ENCODE measurements at places on chromosomes 5 and 9.

GRCh38 chr5:134846641-134846960 is 833 bp downstream of the C5orf24 start:
- no peak for DNase-seq

GRCh38 chr5:55520117-55520839 is 14.5 kb downstream of the PLPP1 start:
- no peak for DNase-seq

DNA sequence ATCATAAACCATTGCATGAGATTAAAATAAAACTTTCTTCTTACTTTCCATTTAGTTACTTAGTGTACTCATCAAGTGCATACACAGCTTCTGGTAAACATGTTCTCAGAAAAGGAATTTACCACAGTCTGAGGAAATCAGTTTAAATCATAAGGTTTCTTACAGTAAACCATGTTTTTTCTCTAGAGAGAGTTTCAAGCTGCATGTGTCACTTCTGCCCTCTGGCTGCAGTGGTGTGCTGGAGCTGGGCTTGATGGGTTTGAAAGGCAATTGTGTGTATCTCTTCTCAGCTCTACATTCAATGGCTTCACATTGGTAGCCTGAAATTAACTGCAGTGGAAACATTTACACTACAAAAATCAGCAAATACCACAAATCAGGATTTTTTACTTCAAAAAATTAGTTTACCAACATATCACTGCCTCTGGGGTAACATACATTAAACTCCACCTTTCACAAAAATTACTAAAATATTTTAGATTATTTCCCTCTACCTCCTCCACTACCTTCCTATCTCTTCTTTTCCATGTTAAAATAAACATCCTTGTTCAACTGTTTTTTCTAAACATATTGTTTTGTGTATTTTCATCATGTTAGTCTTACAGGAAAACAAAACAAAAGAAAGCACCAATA is 414.3 kb downstream of the ANXA1 start:
- no peak for DNase-seq

DNA sequence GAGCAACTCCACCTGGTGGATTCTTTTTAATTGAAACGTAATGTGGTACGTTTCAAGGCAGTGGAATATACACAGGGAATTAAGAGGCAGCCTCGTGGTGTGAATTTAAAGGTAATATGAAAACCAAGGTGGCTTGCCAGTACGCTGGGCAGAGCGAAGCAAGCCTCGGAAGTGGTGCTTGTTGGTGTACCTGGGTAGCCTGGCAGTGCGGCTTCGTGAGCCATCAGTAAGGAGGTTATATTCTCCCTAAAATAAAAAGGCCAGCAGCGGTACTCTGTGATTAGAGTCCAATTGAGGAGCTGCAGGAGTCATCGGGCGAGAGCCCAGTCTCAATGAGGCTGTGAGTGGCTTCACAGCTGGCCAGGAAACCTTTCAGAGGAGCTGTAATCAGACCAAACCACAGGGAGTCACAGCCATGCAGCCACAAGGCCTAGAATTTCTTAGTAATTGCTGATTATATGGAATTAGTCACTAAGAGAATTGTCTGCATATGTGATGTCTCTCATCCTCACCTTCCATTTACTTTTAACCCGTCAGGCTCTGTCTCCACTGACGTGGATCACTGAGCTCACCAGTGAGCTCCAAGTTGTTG is 57.7 kb downstream of the DCP2 start:
- DNase-seq = no peak

GRCh38 chr5:78334811-78335210 is 25.6 kb upstream of the SCAMP1 start:
- no peak for DNase-seq

DNA sequence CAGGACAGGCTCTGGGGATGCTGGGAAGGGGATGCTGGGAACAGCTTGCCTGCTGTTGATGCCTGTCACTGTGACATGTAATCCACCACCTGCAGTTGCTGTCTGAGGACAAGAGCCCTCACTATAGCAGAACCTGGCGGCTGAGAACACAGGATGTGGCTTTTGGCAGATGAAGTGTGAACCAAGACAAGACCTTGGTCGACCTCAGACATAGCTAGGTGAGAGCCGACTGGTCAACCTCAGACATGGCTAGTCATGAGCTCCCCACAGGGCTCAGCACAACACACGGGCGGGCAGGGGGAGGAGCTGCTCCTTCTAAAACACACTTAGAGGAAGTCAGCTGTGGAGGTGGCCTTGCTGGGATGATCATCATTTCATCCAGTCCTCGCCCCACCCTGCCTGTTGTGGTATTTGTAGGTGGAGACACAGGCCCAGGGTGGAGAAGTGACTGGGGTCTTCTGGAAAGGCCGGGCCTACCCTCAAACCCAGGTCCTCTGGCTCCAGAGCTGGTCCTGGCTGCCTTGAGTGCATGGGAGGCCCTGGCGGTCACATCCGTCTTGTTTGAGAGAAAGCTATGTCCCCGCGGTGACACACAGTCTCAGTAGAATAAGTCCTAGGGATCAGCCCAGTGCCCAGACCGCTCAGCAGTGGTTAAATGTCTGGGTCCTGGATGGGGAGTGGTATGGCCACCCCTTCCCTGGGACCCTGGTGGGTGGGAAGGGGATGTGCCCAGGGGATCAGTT is 6.1 kb downstream of the SUSD3 start:
- peak; percentile 93 for DNase-seq

- DNase-seq = peak; percentile 60
Observed at GRCh38 chr9:33988219-33988890, 60.3 kb downstream of the UBAP2 start.

DNA sequence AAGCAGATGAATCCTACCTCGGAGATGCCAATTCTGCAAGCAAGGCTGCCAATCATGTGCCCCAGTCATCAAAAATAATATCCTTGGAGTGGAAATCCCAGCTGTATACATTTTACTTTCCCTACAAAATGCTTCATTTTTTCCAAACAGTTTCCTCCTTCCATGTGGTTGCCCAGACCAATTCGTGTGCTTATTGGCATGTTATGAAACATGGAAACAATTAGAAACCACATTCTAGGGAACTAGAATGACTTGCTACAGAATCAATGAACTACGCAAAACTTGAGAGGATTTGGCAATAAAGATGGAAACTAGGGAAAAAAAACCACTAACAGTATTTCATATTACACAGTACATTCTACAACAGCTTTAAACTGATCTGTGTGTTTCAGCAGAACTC is 584.5 kb upstream of the DMAC1 start:
- DNase-seq = no peak

Measured in RPMI8226 (cell line).